Fibroblast of villous mesenchyme (primary cell): ENCODE measurements at places on chromosomes 12 and 14. TPM values are rescaled to one million over a fixed set of nuclear protein-coding genes. Genes with fewer than 3 reads are reported as not detected.

Gene SLC39A2
- not detected in 2 replicates for total RNA-seq

- DNase-seq = no peak
Measured at GRCh38 chr14:51460011-51460410, 191.7 kb upstream of the FRMD6 start.

DNA sequence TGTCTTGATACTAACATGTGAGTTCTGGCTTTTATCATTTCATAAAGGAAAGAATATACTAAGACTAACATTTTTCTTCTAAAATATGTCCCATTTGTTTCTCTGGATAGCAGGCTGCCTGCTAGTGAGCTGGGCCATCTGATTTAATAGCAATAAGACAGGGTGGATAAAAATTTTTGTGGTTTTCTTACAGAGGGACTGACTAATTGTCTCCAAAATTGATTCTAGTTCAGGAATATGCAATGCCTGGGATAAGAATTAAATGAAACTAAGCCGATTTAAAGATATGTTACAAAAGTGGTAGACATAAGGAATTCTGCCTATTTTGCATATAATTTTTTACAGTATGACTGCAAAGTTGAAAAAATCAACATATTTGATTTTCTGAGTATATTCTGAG is 252.9 kb upstream of the NAV3 start:
- DNase-seq = no peak

DNA sequence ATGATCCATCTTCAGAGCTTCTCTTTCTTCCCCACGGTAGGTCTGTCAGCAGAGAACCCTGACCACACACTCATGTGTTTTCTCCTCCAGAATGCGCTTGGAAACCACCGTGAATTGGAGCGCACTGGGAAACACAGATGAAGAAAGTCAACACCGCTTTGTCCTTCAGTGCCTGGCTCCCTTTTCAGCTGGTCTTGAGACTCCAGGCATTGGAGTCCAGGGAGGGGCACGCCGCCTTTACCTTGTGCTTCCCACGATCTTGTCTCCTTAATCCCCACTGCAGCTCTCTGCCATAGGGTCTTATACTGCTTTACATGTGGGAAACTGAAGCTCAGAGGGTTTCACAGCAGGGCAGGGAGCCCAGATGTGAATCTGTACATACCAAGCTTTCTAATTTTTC is 1.1 kb downstream of the FAM90A1 start:
- no peak for DNase-seq

Gene CCER1
- not detected in 2 replicates for total RNA-seq

- no peak for DNase-seq
Measured at GRCh38 chr12:113191227-113191626, 5.7 kb downstream of the RITA1 start.
